ENCODE measurements at places on chromosomes 1 and 21.

- DNase-seq = peak; percentile 27
These were observed 43.3 kb downstream of the TP73 start for GRCh38 chr1:3695326-3696217.

- DNase-seq = no peak
These were observed 268.5 kb downstream of the SPATA17 start for GRCh38 chr1:217899614-217900013.

DNA sequence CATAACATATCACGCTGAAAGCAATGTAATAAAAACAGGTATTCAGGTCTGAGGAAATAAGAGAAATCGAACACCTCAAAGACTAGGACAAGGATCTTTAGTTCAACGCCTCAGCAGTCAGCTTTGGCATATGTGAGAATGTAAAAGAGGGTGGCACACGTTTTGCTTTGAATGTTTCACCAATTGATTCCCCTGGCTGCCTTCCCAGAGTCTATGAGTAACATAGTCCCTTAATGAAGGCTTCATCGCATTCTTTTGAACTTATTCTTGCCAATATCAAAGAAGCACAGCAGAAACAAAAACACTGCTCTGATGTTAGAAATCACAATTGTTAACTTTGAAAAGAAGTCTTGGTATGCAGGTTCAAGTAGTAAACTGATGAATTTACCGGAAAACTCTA lies 764.8 kb downstream of the ADGRL2 start:
- DNase-seq = no peak

DNA sequence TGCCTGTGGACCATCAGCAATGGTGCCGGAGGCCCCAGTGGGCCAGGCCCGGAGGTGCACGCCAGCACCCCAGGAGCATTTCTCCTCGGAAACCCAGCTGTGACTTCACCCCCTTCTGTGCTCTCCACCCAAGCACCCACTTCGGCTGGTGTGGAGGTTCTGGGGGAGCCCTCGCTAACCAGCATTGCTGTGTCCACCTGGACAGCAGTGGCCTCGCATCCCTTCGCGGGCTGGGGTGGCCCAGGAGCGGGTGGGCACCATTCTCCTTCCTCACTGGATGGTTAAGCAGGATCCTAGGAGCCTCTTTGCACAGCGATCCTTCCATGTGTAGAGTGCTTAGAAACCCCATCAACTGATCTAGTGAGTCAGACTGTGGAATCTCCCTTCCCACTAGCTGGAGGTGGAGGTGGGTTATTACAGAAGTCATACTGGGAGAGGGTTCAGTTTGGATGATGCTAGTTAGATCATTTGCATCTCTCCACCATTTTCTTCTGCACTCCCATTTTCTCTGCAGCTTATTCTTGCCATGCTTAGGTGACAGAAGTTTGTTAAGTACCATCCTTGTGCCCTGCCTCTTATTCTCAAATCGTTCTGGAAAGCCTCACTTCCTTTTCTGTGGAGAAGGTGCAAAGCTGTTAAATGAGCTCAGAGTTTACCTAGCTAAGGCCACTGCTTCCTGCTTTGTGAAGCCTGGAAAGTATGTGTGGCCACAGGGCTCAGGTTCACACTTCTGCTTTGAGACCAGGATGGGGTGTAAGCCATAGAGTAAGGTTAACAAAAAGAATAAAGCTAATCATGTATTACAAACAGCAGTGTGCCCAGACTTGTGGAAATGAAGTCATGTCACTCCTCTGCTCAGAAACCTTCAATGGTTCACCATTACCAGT lies 32.3 kb downstream of the TBX19 start:
- no peak for DNase-seq
